ENCODE measurements at places on chromosomes 1 and 21. TPM values are rescaled to one million over a fixed set of nuclear protein-coding genes. Genes with fewer than 3 reads are reported as not detected.

Gene F5
- polyA plus RNA-seq, result 0.09 TPM

Gene MMP23B
- polyA plus RNA-seq, result 10.4 TPM

Gene VANGL2
- polyA plus RNA-seq, result not detected

Gene KHDRBS1
- 86.1 TPM for polyA plus RNA-seq

Gene CD160
- 493 TPM for polyA plus RNA-seq

Gene DCST1
- polyA plus RNA-seq, result not detected

Gene RNU1-1
- polyA plus RNA-seq, result not detected

Gene TPTE
- polyA plus RNA-seq, result not detected

Gene CLDN17
- polyA plus RNA-seq, result not detected

Gene TFF2
- not detected for polyA plus RNA-seq

Gene SPRR2B
- polyA plus RNA-seq, result not detected

Gene RPL5
- polyA plus RNA-seq, result 1,697 TPM

Gene KRTAP20-2
- not detected for polyA plus RNA-seq

Gene CERS2
- polyA plus RNA-seq, result 138 TPM

Gene CD5L
- polyA plus RNA-seq, result not detected

Gene ILDR2
- 1.9 TPM for polyA plus RNA-seq

Gene FOXO6
- polyA plus RNA-seq, result not detected

Gene TMEM240
- not detected for polyA plus RNA-seq

Gene MANEAL
- 2.2 TPM for polyA plus RNA-seq

Gene TMEM61
- polyA plus RNA-seq, result not detected

Gene FAM177B
- polyA plus RNA-seq, result not detected

Gene INSRR
- not detected for polyA plus RNA-seq

Gene IQGAP3
- polyA plus RNA-seq, result not detected

Gene KRTAP11-1
- not detected for polyA plus RNA-seq

Gene PLA2G2A
- not detected for polyA plus RNA-seq
